CD4-positive, alpha-beta T cell treated with Interleukin-10 for 1 hour (primary cell): ENCODE measurements at places on chromosomes 4 and X.

- DNase-seq = no peak
Measured at GRCh38 chrX:8988446-8988845, 45.5 kb downstream of the FAM9B start.

DNA sequence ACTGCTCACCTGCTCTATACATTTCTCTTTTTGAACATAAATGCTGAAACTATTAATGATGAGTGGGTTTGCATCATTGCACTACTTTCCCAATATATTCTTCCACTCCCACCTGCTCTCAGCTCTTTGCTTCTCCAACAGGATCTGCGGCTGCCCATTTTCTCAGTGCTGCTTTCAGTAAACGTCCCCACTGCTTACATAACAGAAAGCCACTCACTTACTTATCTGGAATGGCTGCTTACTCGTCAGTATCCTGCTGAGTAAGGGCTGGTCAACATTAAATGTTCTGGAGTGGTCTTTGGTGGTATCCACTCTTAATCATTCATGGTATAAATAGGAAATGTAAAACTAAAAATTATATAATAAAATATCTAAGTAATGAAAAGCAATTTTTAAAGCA is 112.8 kb upstream of the HPF1 start:
- no peak for DNase-seq

DNA sequence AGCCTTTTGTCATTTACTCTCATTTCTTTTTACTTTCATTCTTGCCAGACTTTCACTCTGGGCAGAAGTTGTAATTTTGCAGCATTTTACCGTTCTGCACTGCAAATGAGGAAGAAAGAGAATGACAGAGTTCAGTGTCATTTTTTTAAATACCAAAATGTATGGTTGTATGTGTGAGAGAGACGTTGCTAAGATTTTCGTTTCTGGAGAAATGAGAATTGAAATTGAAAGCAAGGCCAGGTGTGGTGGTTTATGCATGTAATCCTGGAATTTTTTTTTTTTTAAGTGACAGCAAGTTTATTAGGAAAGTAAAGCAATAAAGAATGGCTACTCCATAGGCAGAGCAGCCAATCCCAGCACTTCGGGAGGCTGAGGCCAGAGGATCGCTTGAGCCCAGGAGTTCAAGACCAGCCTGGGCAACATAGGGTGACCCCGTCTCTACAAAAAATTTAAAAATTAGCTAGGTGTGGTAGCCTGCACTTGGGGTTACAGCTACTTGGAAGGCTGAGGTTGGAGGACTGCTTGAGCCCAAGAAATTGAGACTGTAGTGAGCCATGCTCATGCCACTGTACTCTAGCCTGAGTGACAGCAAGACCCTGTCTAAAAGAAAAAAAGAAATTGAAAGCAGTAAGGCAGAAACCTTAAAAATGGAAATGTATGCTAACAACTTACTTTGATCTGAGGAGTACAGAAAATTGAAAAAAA is 12.9 kb downstream of the DCK start:
- no peak for DNase-seq

GRCh38 chr4:176236946-176237345 is 32.1 kb downstream of the ASB5 start:
- DNase-seq = no peak

GRCh38 chr4:151663109-151663508 is 97.7 kb downstream of the GATB start:
- no peak for DNase-seq

- no peak for DNase-seq
Measured at GRCh38 chr4:81891005-81891996, 419.6 kb upstream of the RASGEF1B start.

GRCh38 chr4:76803522-76803921 is 94.4 kb downstream of the SOWAHB start:
- no peak for DNase-seq

DNA sequence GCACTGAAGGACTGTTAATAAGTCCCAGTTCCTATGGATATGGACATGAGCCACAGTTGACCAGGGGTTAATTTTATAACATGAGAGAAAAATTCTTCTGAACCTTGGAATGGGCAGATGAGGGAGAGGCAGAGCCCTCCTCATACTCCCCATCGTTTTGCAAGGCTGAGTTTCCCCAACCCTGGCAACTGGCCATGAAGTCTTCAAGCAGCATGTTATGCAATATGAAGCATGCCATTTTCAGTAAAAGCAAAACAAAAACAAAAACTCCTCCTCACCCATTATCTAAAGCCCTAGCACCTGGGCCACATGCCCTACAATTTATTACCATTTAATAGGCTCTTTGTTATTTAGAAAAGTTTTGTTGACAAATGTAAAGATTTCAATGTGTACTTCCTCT is 64.5 kb downstream of the GPC4 start:
- DNase-seq = no peak

GRCh38 chr4:132759199-132759780 is 389.8 kb upstream of the PCDH10 start:
- DNase-seq = no peak

- DNase-seq = no peak
Measured at GRCh38 chr4:14117575-14118238, 490.2 kb upstream of the BOD1L1 start.

DNA sequence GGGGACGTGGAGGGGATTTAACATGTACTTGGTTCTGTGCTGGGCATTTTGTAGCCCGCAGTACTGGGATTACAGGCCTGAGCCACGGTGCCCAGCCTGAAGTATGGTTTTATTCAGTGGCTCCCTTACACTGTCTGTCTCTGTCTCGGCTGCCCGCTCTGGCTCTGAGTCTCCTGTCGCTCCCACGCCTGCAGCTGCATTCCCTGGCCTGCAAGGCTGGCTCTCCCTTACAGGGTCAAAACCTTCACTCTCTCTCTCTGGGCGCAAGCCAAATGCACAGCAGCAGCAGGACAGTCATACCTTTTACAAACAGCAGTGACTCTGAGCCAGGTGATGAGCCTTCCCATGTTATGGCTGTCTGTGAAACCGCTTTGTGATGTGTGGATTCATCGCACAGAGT is 72.1 kb downstream of the HTRA3 start:
- no peak for DNase-seq

DNA sequence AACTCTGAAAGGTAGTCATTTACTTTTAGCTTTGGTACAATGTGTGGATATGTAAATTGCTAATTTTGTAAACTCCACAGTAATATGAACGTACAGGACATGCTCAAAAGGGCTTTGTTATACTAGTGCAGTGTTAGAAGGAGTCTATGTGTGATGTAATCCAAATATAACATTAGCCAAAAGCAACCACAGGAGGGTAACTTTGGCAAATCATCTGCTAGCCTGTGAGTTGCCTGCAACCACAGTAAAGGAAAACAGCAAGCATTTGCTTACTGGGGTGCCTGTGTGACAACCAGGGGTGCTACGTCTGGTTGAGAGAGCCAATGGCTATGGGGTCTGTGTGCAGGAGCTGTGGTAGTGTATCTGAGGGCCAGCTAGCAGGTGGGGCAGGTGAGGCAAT is 245.8 kb downstream of the ADAMTS3 start:
- no peak for DNase-seq

- no peak for DNase-seq
Measured at GRCh38 chr4:39096847-39097246, 34.8 kb downstream of the KLHL5 start.

DNA sequence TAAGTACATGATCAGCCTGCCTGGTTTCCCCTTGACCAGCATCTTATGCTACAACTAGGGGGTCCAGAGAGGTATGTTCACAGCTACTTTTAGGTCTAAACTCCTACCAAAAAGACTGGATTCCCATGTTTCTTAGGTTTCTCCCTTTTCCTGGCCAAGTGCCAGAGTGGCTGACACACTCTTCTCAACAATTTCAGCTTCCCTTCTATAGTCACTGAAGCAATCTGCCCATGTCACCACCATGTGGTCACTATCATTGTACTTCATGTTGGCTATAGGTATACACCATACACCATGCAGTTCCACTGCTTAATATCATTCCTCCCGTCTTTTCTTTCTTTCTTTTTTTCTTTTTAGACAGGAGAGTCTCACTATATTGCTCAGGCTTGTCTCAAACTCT is 66.9 kb downstream of the KLHL13 start:
- no peak for DNase-seq

DNA sequence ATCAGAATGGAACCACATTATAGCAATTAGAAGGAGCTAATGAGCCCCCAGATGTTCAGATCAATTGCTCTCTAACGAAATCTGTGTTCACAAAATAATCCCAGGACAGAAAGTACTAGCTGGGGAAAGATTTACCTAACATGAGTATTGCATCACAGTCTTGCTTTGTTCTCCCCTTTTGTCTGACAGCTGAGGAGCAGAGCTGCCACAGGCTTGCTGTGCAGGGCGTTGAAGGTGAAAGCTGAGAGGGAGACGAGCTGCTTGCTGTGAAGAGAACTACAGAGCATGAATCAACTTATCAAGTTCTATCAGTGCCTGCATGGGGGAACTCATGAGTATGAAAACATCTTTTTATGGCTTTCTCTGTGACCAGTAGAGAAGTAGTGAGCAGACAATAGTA is 441.2 kb downstream of the CENPC start:
- no peak for DNase-seq

- DNase-seq = no peak
Measured at GRCh38 chr4:4643306-4643705, 101.5 kb upstream of the STX18 start.

DNA sequence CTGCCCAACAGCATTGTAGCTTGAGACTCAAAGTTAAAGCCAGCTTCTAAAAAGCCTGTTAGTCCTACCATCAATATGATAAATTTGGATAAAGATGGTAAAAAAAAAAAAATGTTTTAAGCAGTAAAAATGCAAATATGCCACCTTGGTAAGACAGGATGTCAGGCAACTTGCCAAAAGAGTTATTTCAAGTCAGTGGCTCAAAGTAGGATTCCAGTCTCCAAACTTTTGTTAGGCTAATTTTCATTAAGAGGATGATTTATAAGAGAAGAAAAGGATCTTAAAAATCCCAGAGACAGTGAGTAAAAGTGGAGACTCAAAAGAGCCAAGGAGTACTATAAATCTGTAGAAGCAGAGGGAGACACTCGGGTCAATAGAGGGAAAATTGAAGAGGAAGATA is 47.5 kb downstream of the GASK1B start:
- no peak for DNase-seq

GRCh38 chr4:138898282-138898681 is 117.3 kb upstream of the NOCT start:
- no peak for DNase-seq

- no peak for DNase-seq
Measured at GRCh38 chr4:89733946-89734345, 103.0 kb downstream of the SNCA start.

- no peak for DNase-seq
Measured at GRCh38 chrX:11562570-11562969, 103.2 kb downstream of the ARHGAP6 start.

DNA sequence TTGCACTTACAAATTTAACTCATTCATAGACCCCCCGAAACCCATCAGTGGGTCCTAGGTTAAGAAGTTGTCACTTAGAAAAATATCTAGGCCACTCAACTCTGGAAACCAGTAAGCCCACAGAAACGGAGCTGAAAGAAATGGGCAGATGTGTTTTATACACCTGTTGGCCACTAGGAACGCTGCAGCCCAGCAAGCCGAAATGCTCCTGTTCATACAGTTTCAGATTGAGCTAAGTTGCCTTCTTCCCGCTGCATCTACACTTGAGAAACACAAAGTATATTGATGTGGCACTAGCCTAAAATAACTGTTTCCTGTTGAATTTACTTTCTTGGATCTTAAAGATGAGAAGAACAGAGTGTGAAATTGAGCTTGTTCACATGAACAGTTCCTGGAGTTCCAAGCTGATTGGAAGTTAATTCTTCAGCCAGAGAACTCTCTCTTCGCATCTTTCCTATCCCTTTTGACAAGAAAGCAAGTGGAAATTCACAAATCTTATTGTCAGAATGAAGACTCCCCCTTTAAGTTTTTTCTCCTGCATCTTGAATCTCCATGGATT is 174.1 kb downstream of the RBMX2 start:
- DNase-seq = no peak

GRCh38 chr4:160142579-160142978 is 1039.7 kb downstream of the RAPGEF2 start:
- DNase-seq = no peak

DNA sequence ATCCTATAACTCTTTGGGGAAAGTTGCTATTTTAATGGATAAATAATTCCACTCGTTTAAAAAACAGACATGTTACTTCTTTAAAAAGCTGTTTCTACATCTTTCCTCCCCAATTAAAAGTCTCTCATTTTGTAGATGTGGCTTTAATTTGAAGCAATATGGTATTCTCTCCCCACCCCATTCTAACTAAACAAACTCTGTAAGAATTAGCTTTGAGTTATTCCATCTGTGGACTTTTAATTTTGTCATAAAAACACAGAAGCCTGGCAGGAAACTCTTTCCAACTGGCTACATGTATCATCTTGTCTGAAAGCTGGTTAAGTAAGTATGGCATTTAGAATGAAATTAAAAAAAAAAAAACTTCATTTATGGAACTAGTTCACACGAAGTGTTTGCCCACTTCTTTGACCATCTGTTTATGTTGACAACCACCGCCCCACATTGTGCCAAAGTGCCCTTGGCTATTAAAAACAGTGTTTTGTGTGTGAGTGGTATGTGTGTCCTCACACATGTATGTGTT is 140.3 kb downstream of the NAA11 start:
- DNase-seq = no peak
